ENCODE measurements at places on chromosomes 4 and X. TPM values are rescaled to one million over a fixed set of nuclear protein-coding genes. Genes with fewer than 3 reads are reported as not detected.

GRCh38 chr4:31984872-31985271 is 1264.7 kb downstream of the PCDH7 start:
- peak; percentile 64 for DNase-seq

DNA sequence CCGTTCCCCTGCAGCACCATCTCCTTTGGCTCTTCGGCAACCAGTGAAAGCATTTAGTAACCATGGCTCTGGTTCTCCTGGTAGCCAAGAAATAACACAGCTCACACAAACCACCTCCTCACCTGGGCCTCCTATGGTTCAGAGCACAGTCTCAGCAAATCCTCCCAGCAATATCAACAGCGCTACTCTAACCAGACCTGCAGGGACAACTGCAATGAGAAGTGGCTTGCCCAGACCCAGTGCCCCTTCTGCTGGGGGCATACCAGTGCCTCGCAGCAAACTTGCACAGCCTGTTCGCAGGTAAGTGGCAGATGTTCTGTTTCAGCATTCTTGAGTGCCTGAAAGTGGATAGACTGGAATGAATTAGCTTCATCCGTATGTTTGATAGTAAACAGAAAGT is 63.0 kb upstream of the SLC10A4 start:
- DNase-seq, result no peak

DNA sequence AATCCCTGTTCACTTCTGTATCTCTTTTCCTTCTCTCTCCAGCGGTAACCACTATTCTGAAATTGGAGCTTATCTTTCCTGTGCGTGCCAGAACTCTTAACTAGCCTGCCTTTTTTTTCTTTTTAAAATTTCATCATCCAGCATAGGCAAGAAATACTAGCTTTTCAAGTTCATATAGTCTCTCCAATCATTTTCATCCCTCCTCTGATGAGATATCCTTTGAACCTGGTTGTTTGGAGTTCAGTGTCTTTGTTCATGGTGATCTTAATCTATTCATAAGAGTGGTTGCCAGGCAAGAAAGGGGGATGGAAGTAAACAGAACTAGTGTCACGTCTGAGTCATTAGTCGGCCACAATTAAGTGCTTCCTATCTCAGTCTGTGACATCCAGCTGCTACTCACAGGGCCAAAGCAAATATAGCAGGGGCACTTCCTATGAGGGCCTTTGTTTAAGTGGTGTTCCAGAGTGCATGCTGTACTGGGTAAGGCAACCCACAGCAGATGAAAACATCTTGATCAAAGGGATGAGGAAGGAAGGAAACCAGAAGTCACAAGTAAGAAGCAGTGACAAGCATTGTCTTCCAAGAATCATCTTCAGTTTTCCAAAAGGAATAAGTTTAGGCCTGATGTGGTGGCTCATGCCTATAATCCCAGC is 56.4 kb upstream of the XIAP start:
- DNase-seq, result peak; percentile 90

DNA sequence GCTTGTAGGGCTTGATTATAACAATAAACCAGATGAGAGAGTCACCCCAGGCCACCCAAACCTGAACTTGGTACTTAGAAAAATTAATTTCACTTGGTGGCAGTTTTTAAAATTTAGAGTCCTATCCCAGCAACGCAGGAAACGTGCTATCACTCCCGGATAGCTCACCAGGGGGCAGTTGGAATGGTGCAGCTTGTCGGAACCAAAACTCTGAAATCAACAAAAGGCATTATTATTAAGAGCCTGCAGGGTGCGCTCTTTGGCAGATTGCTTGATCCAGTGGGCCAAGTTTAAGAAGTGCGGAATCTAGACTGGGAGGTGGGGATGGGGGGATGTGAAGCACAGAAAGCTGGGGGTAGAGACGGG is 2.4 kb downstream of the FRAS1 start:
- DNase-seq, result peak; percentile 82

GRCh38 chrX:101390664-101391525 is at the start of gene RPL36A:
TSS of gene RPL36A (plus strand) at chrX:101391011. CDS start at chrX:101391044, 33 bp downstream.
- peak; percentile 77 for DNase-seq

- peak; percentile 7 for DNase-seq
These were observed 175.8 kb downstream of the COMMD8 start for GRCh38 chr4:47287735-47288134.

DNA sequence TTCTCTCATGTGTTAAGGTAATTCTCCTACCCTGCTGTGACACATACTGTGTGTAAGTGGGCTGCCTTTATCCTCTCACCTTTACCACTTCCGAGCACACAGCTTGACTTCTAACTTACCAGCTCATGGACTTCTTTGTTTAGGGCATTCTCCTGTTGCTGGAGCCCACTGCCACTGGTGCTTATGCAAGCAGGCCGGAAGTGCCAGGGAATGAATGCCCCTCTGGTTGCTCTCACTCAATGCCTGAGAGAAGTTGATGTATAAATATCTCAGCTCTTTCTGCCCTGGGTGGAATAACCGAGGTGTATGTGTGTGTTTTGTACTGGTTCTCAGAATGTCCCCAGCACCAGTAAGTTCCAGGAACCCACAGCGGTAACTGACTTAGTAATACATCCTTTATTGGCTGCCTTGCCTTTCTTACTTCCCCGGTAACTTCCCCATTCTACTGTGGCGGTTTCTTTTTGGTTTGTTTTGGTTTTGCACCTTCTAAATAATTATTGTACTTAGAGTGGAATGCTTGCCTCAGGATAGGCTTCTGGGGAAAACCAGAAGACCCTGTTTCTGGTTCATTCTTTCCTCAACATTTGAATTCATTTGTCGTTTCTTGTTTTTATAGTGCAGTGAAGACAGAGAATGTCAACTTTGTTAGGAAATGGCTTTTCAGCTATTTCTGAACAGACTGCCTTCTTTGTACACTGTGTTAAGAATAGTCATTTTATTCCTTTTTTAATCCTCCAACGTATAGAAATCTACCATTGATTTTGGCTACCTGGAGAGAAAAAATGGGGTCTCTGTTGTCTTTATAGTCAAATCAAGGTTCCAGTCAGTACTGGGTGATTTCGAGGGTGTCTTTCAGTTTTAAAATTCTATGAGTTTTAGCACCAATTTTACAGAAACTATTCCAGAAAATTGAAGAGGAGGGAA is 45.4 kb downstream of the CXorf58 start:
- DNase-seq, result no peak

Gene CPLX1
- total RNA-seq, result not detected
